Activated CD4-positive, alpha-beta T cell treated with anti-CD3 and anti-CD28 coated beads for 36 hours (primary cell): ENCODE measurements at places on chromosomes 7 and 10.

DNA sequence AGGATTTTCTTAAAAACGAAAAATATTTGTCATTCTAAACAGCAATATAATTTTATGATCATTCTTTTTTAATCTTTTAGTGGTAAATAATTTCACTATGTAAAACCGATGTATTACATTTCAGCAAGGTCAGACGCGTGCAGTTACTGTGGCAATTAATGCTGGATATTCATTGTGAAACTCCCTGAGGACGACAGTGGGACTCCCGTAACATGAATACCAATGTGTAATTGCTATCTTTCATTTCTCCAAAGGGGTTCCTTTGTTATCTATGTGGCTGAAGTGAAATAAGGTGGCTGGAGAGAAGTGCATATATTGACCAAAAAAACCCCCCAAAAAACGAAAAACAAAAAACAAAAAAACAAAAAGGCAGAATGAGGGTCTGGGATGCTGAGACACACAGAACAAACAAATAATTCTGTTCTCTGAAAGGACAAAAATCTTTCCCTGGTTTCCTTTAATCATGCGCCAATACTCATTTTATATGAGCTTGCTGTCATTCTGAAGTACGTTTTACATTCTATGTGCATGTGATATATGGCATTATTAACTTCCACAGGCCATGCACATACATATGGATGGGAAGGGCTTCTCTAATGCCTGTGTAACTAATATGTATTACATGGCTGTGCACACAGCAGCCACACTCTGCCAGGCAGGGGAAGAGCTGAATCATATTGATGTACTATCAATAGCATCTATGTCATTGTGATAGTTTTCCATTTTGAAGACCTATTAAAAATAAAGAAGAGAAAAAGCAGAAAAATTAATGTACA lies 161.4 kb downstream of the RAPGEF5 start:
- DNase-seq: no peak

DNA sequence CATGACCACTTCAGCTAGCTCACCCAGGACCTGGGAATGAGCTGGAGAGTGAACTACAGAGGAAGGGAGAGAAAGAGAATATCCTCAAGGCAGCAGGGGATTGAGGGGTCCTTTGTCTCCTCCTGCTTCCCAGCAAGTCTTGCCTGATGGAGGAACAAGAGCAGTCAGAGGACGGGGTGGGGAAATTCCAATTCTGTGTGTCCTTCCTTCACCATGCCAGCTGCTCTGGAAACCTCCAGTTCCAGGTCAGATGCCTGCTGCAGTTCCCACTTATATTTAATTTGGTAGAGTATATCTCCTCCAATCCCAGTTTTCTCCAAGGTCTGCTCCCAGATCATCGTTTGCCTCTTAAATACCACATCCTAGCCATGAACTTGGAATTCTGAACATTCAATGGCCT lies 21.4 kb upstream of the LEP start:
- no peak for DNase-seq

GRCh38 chr10:84172467-84173356 lies 889 bp upstream of the GPR15LG start:
- DNase-seq: no peak

DNA sequence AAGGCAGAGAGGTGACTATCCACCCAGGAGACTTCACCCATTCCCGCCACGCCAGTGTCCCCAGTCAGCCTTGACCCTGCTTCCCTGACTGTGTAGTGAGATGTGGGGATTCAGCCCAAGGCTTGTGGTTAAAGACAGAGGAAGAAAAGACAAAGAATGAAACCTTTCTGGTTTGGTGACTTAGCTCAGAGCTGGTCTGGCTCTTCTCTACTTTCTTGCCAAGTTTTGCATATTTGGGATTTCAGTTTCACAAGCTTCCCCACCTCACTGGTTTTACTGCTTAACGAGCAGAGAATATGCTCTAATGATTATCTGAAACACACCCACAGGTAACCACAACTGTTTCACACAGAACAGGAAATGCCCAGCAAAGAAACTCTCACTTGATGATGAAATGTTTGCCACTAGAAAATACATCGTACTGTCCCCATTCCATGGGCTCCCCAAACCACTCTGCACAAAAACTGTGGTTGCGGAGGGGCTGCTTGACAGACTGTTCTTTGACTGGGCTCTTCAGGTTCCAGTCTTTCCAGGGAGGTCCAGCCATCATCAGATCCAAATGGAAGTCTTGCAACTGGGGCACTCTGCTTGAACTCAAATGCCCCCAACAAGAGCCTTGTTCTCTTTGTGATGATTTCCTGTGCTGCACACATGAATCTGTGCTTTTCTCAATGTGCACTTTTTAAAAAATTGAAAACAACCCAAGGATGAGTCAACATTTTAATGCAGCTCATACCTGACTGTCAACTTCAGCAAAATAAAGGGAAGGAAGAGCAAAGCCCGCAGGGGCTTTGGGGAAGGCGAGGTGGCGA lies 95.5 kb downstream of the CTBP2 start:
- DNase-seq: peak; percentile 18

- DNase-seq: no peak
Measured at GRCh38 chr10:75754096-75754831, 322.8 kb downstream of the LRMDA start.

DNA sequence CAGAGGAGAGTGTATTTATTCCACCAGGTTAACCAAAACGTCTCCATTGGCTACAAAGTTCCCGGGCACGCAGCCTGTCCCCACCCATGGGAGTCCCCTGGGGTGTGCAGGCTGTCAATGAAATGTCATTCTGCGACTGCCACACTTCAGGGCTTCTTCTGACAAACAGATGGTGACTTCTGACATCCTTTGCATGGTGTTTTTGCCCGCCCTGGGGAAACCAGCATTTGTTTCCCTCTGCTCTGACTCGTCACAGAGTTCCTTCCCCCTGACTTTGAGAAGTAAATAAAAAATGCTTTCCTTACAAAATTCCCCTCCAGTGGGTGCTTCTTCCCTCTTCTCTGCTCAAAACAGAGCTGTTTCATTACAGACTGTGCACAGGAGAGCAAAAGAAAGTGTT lies 38.2 kb downstream of the TNS3 start:
- DNase-seq: no peak

- no peak for DNase-seq
Measured at GRCh38 chr7:100968650-100969049, 715 bp upstream of the MUC12 start.

DNA sequence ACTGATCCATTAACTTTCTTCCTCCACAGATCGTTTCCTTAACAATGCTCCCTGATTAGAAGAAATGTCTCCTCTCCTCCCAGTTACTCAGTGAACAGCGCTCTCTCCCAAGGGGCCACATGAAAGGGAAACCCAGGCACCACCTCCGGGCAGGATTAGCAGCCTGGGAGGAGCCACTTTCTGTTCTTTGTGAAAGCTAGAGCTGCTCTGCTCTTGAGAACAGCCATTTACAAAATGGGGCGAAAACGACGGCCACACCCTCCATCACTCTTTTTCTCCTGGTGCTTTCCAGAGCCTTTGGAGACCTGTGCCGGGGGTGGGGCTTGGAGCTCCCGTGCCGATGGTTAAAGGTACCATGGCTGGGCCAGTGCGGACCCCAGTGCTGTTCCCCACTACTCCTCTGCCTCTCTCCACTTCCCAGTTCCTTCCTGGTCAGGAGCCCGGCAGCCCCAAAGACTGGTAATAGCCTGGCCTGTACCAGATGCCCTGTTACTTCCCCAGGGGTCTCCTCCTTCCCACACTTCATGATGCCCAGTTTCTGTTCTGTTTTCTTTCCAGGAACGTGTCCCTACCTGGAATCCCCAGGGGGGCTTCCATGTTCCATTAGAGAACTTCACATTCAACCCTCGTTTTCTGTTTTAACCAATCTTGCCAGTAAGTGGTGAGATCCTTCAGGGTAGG lies 402.9 kb upstream of the GALNT17 start:
- no peak for DNase-seq

DNA sequence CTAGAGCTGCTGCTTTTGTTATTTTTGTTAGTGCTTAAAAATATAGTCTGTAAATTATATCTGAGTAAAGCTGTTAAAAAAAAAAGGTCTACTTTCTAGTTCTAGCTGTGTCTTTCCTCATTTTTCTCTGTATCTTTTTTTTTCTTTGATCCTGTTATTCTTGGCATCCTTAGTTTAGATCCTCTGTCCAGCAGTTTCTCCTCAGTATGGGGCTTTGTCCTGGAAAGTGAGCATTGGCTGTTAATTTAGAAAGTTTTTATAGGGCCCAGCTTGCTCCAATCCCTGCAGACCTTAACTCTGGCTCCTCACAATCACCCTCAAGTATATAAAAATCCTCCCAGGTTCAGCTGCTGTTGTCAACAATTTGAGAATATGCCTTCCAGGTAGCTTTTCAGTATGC lies 23.5 kb downstream of the DDX50 start:
- DNase-seq: no peak

DNA sequence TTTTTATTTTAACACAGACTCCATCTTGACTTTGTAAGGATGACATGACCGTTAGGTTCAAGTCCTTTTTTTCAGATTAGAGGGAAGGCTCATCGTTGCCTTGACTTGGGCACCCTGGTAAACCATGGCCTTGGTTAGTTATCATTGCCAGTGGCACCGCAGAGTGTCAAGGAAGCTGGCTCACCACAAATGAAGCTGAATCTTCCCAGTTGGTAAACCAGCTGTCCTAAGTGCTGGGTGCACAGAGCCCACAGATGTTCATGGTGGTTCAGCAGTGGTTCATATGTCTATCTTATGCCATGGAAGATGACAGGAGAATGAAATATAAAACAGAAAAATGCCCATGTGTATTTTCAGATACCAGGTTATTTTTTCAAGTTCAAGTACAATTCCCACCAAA lies 273.6 kb downstream of the PLXDC2 start:
- no peak for DNase-seq

DNA sequence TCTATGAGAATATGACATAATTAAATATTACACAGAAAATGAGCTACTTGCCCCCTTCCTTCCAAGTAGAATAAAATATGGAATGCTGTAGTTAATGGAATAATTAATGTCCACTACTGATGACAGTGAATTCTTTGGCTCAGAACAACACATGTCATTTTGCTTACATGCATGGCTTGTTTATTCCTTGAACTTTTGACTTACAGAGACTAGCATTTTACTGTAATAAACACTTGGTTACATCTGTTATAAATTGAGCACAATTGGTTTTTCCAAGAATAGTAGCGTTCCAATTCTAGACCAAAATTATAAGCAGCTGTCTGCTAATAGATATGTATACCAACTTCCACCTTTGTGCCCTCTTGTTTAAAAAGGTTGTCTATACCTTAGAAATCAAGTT lies 286.7 kb downstream of the OTUD1 start:
- no peak for DNase-seq

GRCh38 chr10:97843281-97843671 lies 6.4 kb upstream of the GOLGA7B start:
- DNase-seq: no peak

- DNase-seq: peak; percentile 46
Measured at GRCh38 chr7:23404546-23405239, 65.6 kb downstream of the IGF2BP3 start.

DNA sequence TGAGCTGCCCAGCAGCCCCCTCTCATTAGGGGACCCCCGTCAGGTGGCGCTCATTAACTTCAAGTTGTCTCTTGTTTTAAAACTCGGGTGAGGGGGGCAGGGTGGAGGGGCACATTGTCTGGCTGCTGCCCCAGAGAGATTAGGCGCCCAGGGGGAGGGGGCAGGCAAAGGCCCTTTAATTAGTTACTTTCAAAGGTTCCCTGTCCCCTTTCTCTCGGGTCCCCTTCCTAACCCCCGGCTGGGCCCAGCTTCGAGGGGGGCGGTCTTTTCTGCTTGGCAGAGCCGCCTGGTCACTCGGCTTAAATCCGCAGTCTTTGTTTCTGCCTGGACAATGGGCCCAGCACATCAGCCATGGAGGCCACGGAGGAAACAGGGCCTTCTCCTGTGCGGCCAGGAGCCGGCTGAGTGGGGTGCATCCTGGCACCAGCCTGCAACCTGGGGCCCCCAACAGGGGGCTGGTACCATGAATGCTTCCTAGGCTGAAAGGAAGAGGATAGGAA lies 38.9 kb upstream of the SLF2 start:
- DNase-seq: no peak

- no peak for DNase-seq
Measured at GRCh38 chr7:80622541-80622940, 15.9 kb upstream of the CD36 start.

DNA sequence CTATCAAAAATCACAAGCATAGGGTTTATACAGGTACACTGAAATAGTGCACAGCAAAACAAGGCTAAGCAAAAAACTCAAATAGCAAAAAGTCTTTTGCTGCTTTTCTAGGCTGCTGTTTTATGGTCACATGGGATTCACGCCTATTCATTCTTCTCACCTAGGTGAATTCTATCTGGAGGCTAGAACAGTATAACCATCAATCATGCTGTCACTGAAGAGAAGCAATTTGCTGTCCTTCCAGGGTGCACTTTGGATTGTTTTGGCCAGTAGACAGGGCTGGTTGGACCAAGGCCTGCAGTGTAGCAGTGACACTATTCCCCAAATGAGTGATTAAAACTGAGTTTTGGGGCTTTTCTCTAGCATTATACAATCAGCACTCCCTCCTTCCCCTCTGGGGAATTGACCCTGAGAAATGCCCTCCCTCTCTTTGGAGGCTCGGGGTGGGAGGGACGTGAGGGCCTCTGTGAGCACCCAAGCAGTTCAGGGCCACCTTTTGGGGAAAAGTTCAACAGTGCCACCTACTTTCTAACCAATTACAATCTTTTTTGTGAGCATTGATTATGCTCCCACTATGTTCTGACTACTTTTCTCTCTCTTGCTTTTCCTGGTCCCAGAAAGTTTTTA lies 16.2 kb upstream of the SND1 start:
- DNase-seq: no peak

- DNase-seq: no peak
Measured at GRCh38 chr10:107740962-107741690, 576.6 kb upstream of the SORCS1 start.

DNA sequence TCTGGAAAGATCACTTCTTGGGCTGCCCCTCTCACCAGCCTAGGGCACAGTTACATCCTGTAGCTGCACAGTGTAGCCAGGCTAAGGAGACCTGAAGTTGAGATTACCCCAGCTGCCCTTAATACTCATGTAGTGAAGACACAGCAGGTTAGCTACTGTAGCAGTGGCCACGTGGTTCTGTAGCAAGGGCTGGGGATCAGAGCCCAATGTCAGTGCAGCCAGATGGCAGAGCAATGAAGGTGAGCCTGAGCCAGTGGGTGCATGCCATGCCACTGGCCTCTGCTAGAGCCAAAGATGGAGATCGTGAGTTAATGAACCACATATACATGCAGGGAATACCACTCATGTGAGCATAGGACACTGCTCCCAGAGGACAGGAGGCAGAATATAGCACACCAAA lies 15.5 kb downstream of the AMPH start:
- DNase-seq: no peak

GRCh38 chr10:132274581-132274980 lies 33.2 kb downstream of the STK32C start:
- DNase-seq: no peak

DNA sequence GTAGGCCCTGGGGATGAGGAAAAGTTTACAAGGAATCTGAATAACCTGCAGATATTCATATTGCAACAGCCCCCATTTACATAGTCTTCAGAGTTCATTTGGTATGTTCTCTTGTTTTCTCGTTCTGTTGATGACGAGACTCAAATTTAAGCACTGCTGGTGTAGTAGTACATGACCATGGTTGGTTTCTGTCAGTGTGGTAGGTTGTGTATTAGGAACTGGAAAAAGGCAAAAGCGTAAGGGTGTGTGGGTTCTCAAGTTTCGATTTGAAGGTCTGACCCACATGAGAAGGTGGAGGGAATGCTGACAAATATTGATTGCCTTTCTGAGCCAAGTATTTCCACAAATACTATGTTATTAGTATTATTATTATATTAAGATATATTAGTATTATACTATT lies 151.7 kb downstream of the AUTS2 start:
- DNase-seq: no peak

GRCh38 chr7:114104035-114104434 lies 185.2 kb upstream of the PPP1R3A start:
- no peak for DNase-seq
